ENCODE measurements at places on chromosomes 1 and 21.
A peak's percentile ranks its signal among the peaks of the same experiment; 100 is the strongest.

DNA sequence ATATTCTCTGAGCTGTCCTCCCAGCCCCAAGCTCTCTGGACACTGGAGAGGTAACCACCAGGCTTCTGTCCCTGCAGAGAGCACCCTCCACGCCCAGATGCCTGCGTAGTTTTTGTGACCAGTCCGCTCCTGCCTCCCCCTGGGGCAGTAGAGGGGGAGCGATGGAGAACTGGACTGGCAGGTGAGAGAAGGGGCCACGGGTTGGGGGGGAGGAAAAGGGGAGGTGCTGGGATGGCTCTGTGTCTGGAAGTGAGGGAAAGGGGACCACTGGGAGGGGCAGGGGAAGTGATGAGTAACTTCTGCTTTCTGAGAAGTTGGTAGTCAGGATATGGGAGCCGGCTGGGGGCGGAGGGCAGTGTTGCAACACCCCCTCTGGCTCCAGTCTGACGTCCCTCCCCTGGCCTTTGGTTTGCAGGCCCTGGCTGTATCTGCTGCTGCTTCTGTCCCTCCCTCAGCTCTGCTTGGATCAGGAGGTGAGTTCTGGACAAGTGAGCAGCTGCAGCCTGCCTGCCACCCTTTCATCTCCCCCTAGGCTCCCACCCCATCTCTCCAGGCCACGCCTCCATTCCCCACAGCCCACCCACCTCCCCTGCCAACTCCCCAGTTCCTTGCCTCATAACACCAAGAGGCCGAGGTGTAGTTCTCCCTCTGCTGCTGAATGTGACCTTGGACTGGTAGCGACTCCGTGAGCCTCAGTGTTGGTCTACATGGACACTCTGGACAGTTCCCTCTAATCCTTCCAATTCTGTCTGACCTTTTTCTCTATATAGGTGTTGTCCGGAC, 3.1 kb downstream of the ADAMTSL4 start:
- DNase-seq, result no peak

- no peak for DNase-seq
Observed at GRCh38 chr1:71231751-71232150, 150.9 kb upstream of the ZRANB2 start.

DNA sequence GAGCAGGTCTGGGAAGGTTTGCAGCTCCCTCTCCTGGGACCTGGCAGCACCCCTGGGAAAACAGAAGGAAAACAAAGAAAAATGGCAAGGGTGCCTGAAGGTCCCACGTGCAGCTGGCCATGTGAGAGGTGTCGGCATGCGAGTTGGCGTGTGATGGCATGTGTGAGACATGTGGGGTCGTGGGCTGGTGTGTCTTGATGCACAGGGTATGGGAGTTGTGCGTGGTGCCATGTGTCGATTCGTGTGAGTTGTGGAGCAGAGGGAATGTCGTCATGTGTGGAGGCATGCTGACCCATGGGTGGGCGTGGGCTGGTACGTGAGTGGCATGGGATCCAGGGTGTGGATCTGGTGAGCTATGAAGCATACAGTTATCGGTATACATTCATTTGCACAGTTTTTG, 1.3 kb downstream of the HPCA start:
- DNase-seq, result no peak

DNA sequence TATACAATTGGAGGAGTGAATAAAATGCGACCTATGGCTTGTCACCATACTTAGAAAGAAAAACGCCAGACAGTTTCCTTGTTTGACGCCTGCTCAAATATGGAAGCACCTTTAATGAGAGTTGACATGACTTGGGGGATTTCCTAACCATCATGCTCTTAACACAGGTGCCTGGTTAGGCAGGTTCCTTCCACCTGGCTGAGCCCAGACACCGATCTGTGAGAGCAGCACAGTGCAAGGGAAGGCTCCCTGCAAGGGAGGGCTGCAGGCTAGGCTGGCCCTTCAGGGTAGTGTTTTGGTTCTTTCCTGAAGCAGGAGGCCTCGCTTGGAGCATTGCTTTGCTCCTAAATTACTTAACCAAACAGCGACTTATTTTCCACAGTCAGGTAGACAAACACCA, 24.6 kb upstream of the KLHDC8A start:
- no peak for DNase-seq

DNA sequence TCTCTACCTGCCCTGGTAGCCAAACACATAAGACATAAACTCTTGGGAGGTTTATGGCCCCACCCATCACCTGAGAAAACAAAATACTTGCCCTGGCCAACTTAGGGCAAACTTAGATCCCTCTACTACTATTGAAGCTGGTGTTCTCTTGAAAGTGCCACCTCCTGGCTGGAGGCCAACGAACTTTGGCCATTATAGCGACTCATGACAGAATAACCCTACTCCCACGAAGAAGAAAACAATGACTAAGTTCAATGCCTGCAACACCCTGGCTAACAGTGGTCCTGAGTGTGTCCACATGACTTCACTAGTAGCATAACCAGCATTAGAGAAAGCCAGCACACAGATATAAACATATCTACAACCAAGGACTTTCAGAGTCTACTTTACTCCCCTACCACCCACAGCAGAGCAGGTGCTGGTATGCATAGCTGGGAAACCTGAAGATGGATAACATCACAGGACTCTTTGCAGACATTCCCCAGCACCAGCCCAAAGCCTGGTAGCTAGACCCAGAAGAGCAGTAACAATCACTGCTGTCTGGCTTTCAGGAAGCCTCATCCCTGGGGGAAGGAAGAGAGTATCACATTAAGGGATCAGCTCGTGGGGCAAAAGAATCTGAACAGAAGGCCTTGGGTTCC, 81.0 kb downstream of the SLC30A10 start:
- DNase-seq, result no peak

GRCh38 chr1:31904339-31905092, 33.7 kb downstream of the PTP4A2 start:
- no peak for DNase-seq

GRCh38 chr1:40853885-40854170, 8.3 kb downstream of the CITED4 start:
- DNase-seq, result no peak

- no peak for DNase-seq
Observed at GRCh38 chr1:185570962-185571361, 163.2 kb upstream of the HMCN1 start.

GRCh38 chr1:68377098-68377497, 72.7 kb downstream of the RPE65 start:
- DNase-seq, result no peak

- no peak for DNase-seq
Observed at GRCh38 chr1:174134003-174134659, 25.2 kb upstream of the RABGAP1L start.

- no peak for DNase-seq
Observed at GRCh38 chr1:50322579-50322978, 100.7 kb downstream of the DMRTA2 start.

- no peak for DNase-seq
Observed at GRCh38 chr1:167196166-167196565, 24.5 kb upstream of the POU2F1 start.

DNA sequence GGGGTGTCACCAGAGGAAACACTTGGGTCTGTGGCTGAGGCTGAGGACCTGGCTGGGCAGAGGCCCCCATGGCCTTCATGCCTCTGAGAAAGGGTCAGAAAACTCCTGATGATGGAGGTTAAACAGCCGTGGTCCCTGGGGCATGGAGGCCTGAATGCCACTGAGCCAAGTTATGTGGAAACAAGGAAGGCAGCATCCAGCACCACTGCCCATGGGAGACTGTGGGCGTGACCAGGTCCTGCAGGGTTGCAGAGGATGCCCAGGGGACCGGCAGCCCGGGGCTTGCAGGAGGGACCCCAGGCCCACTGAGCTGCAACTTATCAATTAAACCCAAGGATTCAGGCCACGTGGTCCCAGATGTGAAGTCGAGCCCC, 18.9 kb upstream of the COL6A2 start:
- no peak for DNase-seq

- DNase-seq, result no peak
Observed at GRCh38 chr1:232593717-232594502, 36.0 kb downstream of the SIPA1L2 start.

GRCh38 chr1:22415489-22415888, 36.2 kb upstream of the ZBTB40 start:
- no peak for DNase-seq

DNA sequence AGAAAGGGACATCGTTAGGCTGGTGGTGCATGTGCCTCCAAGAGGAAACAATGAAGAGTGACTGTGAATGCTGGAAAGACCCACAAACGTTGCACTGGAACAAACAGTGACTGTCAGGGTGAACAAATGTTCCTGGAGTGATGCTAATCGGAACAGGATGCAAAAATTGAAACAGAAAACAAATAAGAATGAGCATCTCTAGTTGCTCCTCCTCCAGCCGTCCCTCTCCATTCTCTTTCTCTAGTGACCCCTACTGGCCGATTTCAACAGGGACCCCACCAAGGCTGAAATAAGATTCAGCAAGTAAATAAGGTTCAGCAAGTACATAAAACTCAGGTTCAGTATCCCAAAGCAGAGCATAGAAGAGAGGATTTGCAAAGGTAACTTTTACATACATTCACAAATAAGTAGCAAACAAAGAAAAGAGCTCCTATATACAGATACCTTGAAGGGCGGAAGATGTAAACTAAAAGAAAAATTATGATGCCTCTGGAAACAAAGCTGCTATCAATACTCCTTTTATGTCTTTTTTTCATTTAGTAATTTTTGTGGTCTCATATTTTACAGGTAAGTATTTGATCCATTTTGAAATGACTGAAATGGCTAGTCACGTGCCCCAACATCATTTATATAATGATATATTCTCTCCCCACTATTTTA, 836.1 kb upstream of the ADAMTS5 start:
- DNase-seq, result peak; percentile 29

- peak; percentile 72 for DNase-seq
Observed at GRCh38 chr1:41495210-41495948, 10.9 kb upstream of the EDN2 start.

DNA sequence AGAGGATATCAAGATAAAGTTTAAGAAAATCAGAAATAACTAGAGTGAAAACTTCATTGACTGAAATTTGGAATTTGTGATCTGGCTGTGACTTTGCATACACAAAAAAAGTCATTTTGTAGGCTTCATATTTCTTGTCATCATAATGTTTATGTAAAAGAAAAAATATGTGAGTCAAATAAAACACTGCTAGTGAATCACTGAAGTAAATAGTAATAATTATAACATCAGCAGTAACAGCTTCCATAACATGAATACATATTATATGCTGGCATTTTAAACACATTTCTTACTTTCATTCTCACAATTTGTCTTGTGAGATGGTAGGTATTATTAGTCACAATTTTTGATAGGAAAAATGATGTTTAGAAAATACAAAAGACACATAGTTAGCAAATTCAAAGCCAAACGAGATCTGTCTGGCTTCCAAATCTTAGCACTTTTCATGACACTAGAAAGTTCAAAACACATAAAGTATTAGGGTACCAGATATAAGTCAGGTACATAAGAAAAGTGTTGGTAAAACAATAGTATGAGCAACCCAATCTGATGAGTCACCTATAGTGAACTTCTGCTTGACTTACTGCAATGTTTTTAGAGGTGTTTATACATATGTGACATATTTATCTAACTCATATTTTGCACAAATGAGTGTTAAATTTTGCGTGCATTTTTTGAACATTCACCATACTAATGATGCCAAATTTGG, 241.0 kb upstream of the SNX7 start:
- no peak for DNase-seq

- peak; percentile 82 for DNase-seq
Observed at GRCh38 chr1:38083541-38083940, 36.9 kb upstream of the POU3F1 start.

- no peak for DNase-seq
Observed at GRCh38 chr1:243416495-243416894, 160.7 kb downstream of the SDCCAG8 start.

GRCh38 chr1:60228041-60228491, 154.5 kb upstream of the C1orf87 start:
- no peak for DNase-seq

DNA sequence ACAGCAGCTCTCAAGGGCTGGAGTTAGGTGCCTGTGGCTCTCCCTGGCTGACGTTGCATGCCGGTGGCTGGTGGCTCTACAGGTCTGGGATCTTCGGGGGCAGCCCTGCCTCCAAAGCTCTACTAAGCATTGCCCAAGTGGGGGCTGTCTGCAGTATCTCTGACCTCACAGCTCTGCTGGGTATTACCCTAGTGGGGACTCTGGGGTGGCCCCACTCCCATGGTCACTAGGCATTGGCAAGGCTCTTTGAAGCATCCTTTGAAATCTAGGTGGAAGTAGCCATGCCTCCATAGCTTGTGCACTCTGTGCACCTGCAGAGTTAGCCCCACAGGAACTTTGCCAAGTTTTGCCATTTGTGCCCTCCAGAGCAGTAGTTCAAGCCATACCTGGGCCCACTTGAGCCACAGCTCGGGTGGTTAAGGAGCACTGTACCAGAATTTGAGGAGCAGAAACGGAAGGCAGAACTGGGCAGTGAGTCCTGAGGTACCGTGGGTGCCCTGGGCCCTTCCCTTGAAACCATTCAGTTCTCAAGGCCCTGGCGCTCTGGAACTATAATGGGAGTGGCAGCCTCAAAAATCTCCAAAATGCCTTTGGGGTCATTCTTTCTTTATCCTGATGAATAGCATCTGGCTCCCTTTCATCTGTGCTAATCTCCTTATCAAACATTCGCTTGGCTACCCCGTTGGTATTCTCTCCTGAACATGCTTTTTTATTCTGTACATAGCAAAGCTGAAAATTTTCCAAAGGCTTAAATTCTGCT, 15.4 kb downstream of the GJA4 start:
- DNase-seq, result no peak

- no peak for DNase-seq
Observed at GRCh38 chr1:67970088-67970487, 80.3 kb downstream of the DIRAS3 start.

GRCh38 chr1:14845851-14846250, 247.4 kb downstream of the KAZN start:
- no peak for DNase-seq

DNA sequence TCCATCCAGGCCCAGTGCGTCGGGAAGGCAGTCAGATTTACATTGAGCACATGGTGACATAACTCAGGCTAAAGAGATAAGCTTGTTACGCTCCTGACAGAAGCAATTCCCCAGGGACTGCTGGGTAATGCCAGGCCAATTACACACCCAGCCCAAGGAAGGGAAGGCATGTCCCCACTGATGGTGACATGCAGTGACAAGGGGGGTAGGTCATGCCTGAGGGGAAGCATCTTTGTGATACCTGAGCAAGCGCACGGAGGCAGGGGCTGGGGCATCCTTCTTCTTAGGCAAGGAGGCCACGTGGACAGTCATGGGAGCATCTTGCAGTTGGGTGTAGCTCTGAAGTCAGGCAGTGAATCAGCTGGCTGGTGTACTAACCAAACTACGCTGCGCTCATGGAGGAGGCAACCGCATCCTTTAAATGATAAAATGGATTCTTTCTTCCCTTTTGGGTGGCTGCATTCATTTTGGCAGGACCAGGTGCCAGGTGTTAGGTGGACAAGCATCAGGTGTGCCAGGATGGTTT, 39.6 kb upstream of the GRIK3 start:
- peak; percentile 67 for DNase-seq
